IMR-90 (cell line): ENCODE measurements at places on chromosomes 13 and 19.
A peak's percentile ranks its signal among the peaks of the same experiment; 100 is the strongest.

DNA sequence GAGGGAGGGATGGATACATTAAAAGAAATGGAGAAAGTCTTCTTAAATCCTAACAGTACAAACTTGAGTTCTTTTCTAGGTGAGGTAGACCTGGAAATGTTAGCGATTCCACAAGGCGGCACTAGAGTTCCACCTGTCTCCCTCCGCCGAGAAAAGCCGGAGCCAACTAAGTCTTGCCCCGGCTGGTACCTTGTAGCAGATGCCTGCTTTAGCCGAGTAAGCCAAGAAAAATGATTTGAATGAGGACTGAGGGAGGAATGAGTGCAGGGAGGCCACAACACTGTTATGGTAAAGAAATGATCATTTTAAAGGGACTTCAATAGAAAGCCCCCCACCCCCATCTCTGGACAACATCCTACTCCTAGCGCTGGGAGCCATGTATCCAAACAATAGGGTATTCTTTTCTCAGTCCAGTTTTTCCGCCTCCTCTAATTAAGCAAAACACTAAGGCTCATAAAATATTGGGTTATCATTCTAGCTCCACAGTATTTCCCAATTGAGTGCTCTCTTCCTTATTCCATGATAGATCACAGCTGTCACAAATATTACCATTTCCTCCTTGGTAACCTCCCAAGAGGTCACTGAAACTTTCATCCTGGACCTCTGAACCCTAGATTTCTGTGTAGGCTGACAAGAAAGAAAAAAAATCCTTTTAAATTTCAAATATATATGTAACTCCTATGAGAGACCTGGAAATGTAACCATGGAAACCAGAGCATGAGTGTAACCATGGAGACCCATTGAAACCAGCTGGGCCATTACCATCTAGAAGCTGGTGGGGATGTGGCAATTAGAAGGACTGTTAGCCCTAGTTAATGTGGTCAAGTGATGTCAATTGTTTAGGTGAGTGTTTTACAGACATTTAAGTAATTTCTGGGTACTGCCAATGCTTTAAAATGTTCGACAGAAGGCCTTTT lies 58.3 kb downstream of the GPALPP1 start:
- DNase-seq = peak; percentile 86

DNA sequence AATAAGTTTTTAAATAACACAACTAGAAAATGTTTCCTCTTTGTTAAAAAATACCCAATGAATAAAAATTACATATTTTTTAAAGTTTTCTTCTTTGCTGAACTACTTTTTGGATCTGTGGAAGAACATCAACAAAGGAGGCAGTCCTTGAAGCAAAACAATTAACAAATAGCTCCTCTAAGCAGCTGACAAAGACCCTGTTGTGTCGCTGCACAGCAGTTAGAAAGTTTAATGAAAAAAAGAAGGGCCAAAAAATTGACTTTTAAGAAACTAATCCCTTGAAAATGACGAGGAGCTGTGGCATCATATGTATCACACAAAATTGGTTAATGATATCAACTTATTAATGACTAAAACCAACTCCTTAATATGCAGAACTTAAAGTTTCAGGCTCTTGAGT lies 72.1 kb downstream of the SLITRK1 start:
- no peak for DNase-seq

DNA sequence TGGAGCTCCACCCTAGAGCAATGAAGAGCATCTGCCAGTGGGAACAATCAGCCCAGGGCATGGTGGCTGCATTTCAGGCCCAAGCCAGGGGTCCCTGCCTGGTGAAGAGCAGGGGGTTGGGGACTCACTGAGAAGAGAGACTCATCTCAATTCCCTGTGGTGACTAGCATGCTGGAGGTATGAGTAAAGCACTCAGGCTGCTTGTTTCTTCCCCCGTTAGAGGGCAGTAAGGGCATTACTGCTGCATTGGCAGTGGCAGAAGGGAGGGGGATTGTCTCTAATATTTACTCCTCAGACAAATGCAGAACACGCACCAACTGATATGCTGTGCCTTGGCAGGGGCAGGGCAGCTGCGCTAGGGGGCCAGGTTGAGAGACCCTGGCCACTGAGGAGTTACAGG lies 329.1 kb downstream of the SLITRK5 start:
- DNase-seq = peak; percentile 1

GRCh38 chr13:60167121-60167520 lies 3.4 kb upstream of the DIAPH3 start:
- no peak for DNase-seq

GRCh38 chr13:107217251-107217650 lies 649.3 kb upstream of the ARGLU1 start:
- peak; percentile 30 for DNase-seq

DNA sequence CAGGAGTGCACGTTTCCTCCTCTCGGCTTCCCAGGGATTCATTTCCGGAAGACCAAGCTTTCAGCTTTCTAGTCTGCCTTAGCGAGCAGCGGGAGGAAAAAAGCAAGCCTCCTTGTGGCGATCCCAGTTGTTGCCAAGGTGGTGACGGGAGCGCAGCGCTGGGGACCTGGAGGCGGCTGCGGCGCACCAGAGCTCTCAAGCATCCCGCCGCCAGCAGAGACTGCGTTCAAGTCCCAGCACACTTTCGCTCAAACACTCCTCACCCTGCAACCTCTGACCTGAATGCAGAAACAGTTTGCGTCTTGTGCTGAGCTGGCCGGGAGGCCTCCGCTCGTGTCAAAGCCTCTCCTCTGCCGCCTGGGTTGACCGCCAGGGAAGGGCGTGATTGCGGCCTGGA lies 4.9 kb downstream of the GSX1 start:
- peak; percentile 30 for DNase-seq

DNA sequence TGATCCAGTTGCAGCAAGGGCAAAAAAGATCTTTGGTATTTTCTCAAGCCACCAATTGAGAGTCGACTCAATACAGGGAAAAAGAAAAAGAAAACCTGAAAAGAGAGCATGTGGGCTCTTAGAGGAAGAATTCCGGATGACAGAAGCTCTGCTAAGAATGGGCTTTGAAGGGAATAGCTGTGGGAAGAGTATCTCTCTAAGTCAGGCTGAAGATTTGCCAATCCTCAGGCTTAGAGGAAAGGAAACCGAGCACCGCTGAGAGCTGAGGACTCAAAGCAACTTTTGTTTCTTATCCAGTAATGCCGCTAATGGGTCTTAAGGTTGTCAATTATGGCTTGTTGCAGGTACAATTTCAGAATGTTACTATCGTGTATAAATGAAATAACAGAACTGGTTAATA lies 166.4 kb downstream of the EFNB2 start:
- DNase-seq = no peak

- no peak for DNase-seq
Observed at GRCh38 chr13:41833201-41833600, 127.7 kb downstream of the VWA8 start.

DNA sequence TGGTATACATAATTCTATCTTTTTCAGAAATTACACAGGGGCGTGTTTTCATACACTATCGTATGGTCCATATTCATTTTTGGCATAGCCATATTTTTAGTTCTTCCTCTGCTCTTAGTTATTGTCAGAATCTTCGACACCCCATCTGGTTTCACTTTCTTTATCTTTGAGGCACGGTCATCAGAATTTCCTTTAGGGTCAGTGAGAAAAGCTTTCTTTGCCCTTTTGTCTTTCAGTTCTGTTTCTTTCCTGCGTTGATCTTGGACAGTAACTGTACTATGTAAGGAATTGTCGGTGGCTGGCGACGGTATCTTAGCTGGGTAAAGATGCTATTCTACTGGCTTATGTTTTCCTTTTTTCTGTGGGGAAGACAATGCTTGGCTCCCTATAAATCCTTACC lies 10.6 kb upstream of the KIR2DL4 start:
- DNase-seq = no peak

GRCh38 chr13:61247149-61247936 lies 168.3 kb downstream of the PCDH20 start:
- no peak for DNase-seq

- no peak for DNase-seq
Observed at GRCh38 chr19:30255791-30256495, 116.2 kb upstream of the ZNF536 start.

DNA sequence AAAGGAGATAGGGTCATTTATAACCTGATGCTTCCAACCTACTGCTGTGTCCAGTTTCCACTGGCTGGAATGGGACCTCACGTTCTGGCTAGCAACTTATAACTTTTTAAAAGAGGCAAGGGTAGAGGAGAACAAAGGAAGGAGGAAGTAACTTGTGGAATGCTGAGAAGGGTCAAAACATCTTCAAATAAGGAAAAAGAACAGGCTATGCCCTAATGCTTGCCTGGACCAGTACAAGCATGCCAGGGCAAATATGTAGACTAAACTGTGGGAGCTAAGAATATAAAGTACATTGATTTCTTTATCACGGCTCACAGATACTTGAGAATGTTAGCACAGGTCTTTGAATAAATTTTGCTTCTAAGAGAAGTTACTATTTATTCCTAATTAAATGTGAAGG lies 1.5 kb upstream of the ZNF561 start:
- no peak for DNase-seq

DNA sequence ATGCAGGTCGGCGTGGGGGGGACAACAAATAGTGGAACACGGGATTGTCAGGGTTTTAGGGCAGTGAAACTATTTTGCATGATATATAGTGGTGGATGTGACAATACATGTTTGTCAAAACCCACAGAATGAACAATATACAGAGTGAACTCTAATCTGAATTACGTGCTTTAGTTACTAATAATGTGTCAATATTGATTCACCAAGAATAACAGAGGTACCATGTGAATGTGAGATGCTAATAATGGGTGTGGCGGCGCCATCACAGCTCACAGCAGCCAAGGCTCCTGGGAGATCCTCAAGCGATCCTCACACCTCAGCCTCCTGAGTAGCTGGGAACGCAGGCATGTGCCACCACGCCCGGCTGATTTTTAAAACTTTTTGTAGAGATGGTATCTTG lies 12.9 kb downstream of the ELAVL1 start:
- DNase-seq = no peak

GRCh38 chr19:45812297-45812696 lies 2.8 kb downstream of the RSPH6A start:
- no peak for DNase-seq

DNA sequence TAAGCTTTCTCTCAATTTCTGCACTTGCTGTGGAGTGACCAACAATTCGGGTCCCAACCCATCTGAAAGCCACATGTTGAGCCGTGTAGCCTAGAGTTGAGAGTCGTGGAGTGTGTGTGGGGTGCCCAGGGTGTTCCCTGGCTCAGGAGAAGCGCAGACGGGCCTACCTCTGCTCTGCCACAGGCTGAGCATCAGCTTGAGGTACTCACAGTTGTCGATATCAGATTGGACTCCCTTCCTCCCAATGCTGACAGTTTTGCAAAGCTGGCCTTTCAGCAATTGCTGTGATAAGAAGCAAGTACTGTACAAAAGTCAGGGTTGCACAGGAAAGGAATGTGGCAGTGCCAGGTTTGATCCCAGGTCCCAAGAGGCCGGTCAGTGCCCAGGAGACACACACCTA lies 133.4 kb upstream of the SPACA7 start:
- no peak for DNase-seq

GRCh38 chr13:36858290-36858689 lies 39.3 kb downstream of the RFXAP start:
- peak; percentile 65 for DNase-seq

GRCh38 chr13:51715613-51716012 lies 88.3 kb downstream of the DHRS12 start:
- DNase-seq = no peak

DNA sequence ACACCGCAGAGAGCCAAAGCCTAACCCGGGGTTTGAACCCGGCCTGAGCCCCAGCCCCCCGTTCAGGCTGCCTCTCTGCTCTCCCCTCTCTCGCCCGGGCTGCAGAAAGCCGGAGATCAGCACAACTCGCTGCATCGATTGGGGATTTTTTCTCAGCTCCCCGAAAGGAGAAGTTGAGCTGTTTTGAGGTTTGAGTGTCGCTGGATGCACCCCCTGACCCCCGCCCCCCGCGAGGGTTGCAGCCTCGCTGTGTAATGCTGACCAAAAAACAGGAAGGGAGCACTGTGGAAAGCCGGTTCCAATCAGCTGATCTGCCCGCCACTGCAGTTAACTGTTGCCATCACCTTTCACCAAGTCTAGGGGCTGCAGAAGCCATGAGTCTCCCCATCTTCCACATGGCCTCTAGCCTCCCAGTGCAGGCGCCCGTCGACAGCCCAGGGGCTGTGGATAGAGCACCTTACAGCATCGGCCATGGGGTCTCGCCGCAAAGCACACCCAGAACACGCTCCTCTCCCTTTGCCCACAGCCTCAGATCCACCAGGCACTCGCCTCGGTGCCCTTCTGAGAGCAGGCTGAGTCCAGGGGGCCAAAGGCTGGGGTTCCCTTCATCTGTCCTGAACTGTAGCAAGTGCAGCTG lies 34.5 kb downstream of the MYO9B start:
- no peak for DNase-seq
